ENCODE measurements at places on chromosomes 5 and 9.

- no peak for DNase-seq
Observed at GRCh38 chr9:78725503-78725902, 428.6 kb downstream of the PSAT1 start.

- DNase-seq: no peak
Observed at GRCh38 chr9:77663754-77664153, 15.6 kb upstream of the GNA14 start.

- no peak for DNase-seq
Observed at GRCh38 chr9:125089331-125089730, 54.0 kb downstream of the SCAI start.

DNA sequence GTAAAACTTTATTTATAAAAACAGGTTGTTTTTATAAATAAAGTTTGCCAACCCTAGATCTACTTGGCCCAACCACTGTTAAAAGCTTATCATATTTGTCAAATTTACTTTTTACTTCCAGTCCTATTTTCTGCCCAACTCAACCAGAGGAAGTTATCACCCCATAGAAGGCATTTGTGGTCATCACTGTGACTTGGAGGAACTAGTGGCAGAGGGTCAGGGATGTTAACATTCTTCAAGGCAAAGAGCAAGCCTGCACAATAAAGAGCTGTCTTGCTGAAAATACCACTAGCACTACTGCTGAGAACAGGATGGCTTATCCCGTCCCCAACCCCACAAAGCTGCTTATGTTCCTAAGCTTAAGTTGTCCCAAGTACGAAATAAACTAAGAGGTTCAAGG lies 22.3 kb downstream of the TTC33 start:
- no peak for DNase-seq

GRCh38 chr5:12022444-12022843 lies 118.2 kb upstream of the CTNND2 start:
- no peak for DNase-seq

GRCh38 chr9:100324594-100325200 lies 28.0 kb downstream of the TEX10 start:
- no peak for DNase-seq

GRCh38 chr5:126925482-126925881 lies 104.9 kb downstream of the MARCHF3 start:
- no peak for DNase-seq

DNA sequence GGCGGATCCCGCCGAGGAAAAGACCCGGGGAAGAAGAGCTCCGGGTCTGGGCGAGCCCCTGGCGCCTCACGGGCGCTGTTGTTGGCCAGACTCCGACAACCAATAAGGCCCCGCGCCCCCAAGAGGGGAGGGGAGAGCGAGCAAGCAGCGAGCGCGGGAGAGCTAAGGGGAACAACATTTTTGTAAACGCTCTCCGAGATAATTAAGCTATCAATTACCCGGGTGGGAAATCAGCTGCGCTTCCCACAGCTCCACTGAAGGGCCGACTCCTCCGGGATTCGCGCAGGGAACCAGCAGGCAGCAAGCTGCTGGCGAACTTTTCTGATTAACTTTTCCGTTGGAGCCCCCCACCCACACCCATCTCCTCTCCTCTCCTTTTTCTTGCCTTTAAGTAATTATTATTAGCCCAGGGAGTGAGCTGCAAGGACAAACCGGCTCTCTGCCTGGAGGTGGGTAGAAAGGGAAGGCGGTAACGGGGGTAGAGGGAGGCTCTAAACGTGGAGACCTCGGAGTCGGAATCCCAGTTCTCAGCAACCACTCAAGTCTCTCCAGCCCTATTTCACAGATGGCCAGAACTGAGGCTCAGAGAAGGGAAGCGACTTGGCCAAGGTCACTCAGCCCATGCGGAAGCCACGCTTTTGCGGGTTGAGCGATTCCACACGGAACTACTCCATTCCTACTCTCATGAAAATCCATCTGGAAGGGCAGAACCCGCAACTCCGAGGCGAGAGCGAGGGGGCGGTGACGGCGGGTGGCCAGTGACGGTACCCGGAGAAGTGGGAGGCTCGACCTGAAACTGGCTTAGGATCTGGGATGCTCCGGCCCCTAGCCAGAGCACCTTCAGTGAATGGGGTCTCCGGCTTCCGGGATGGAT lies 1.3 kb downstream of the ASTN2 start:
- peak; percentile 32 for DNase-seq

- no peak for DNase-seq
Observed at GRCh38 chr5:132491368-132492364, 1.1 kb upstream of the IRF1 start.

Measured in D721Med (cell line).